Activated CD8-positive, alpha-beta T cell treated with anti-CD3 and anti-CD28 coated beads, Interleukin-2, amount 10 ng/mL, durations not matched to agents 7 days and 5 days (primary cell): ENCODE measurements at places on chromosomes 7 and 10. TPM values are rescaled to one million over a fixed set of nuclear protein-coding genes. Genes with fewer than 3 reads are reported as not detected.

Gene HOXA9
- total RNA-seq, result not detected

Gene TWIST1
- not detected for total RNA-seq

Gene NUDT13
- 1.6 TPM for total RNA-seq

Gene CYP26C1
- 0.10 TPM for total RNA-seq

Gene GIMAP7
- 134 TPM for total RNA-seq

Gene GRM3
- total RNA-seq, result not detected

Gene CREB3L2
- 24.7 TPM for total RNA-seq

Gene PITX3
- not detected for total RNA-seq

Gene NKX2-3
- not detected for total RNA-seq

Gene SPDYE5
- not detected for total RNA-seq

GRCh38 chr10:94403380-94404213 is 1.3 kb downstream of the TBC1D12 start:
- peak; percentile 26 for DNase-seq

- DNase-seq, result no peak
Observed at GRCh38 chr7:47634273-47634672, 52.4 kb upstream of the TNS3 start.

- no peak for DNase-seq
Observed at GRCh38 chr10:47359101-47359500, 10.9 kb downstream of the RBP3 start.

DNA sequence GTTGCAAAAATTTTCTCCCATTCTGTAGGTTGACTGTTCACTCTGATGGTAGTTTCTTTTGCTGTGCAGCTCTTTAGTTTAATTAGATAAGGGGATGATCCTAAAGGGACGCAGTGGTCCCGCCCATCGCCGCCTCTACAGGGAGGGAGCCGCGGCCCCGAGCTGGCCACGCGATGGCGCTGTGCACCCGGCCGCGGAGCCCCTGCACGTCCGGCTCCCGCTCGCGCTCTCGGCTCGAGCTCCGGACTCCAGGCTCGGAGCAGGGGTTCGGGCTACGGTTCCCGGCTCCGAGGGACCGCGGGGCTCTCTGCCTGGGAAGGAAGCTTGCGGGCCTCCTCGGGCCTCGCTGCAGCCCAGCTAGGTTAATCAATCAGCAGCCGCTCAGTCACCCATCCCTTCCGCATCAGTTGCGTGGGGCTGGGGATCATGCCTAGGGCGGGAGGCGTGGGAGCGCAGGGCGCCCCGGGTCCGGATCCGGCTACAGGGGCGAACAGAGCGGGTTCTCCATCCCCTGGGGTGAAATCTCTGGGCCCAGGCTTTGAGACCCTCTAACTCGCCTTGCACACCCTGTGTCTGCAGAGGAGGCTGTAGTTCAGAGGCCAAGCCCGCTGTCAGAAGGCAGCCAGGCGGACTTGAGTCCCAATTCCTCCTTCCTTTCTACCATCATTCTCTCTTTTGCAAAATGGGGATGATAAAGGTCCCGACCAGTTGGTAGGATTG is 97.9 kb downstream of the WDR11 start:
- DNase-seq, result peak; percentile 68

GRCh38 chr10:4684434-4684833 is 141.6 kb upstream of the AKR1E2 start:
- no peak for DNase-seq

GRCh38 chr10:100346351-100346764 is 675 bp upstream of the SCD start:
- DNase-seq, result peak; percentile 86

DNA sequence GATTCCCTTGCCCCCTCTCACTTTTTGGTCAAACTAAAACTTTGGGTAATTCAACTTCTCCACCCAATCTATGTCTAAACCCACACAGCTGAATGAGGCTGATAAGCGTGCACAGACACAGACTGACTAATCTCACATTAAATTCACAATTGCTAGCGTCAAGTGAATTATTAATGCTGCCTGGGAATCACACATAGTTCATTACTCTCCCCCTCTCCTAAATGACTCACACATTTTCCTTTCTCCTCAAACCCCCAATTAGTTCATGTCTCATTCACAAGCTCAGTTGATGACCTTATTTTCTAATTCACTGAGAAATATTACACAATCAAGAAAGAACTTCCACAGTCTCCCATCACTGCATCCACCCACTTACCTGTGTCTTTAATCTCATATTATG is 14.5 kb downstream of the KLF14 start:
- no peak for DNase-seq

- no peak for DNase-seq
Observed at GRCh38 chr10:121709675-121710073, 111.4 kb upstream of the FGFR2 start.

- DNase-seq, result no peak
Observed at GRCh38 chr7:27875061-27875460, 135.1 kb downstream of the TAX1BP1 start.

GRCh38 chr10:47310090-47310505 is 10.1 kb downstream of the GDF10 start:
- DNase-seq, result no peak

GRCh38 chr7:2387897-2388636 is 15.3 kb upstream of the CHST12 start:
- DNase-seq, result no peak

GRCh38 chr10:44064987-44065787 is 319.7 kb downstream of the CXCL12 start:
- DNase-seq, result no peak

DNA sequence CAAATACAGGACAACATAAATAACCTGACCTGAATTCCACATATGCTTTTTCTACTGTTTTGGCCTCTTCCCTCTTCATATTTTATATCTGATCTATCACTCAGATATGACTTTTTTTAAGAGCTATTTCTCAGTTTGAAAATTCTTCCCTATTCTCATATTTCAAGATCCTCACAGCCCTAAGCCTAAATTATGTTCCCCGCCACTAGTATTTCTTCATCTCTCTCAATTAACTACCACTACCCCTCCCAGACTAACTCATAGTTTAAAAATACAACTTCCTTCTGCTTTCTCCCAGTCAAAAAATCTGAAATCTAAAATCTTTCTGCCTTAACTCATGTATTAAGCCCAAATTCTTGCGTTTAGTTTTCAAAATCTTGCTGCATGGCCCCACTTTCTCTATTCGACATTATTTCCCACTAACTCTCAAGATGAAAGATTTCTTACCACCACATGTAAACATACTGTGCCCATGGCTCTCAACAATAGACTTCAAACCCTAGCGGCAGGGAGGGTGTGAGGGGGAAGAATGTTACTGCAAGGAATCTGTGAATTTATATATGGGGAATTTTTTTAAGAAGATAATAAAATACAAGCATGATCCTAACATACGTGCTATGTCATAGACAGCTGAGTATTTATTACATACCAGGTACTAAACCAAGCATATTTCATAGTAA is 64.6 kb downstream of the TFEC start:
- DNase-seq, result no peak

DNA sequence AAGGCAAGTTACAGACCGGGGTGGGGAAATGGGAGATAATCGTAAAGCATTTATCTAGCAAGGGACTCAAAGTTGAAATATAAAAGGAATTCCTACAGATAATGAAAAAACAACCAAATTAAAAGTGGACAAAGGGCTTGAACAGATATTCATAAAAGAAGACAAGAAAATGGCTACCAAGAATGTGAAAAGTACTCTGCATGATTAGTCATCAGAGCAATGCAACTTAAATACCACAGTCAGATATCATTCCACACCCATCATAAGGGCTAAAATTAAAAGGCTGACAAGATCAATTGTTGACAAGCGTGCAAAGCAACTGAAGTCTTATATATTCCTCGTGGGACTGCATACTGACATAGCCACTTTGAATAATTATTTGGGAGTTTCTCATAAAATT is 124.6 kb upstream of the RSU1 start:
- no peak for DNase-seq

- no peak for DNase-seq
Observed at GRCh38 chr7:105718511-105718925, 137.2 kb upstream of the EFCAB10 start.
